ENCODE measurements at places on chromosomes 4 and X.

GRCh38 chr4:98617358-98618047 lies 40.9 kb downstream of the TSPAN5 start:
- DNase-seq: no peak

DNA sequence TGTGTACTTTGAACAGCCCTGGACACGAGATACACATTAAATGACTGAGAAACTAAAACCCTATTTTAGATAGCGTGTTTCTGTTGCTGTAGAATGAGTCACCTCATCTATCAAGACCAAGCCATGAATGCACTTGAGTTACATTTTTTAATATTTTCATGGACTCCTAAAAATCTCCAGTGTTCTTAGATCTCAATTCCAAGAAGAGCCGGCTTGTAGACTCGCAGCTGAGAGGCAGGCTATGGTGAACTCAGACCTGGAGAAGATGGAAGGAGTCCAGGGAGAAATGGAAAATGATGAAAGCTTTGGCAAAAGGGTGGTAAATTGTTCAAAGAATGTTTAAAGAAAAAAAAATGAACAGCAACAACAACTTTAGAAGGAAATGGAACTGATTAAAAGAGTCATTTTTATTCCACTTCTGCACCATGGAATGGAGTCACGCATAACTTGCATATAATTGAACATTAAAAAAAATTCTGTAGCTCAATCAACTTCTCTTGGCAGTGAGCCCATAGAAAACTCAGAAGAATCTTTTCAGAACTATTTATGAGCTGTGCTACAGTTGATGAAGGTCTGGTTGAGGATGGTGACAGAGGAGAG lies 129.8 kb downstream of the MXRA5 start:
- DNase-seq: no peak

GRCh38 chrX:78375894-78376293 lies 48.5 kb upstream of the CYSLTR1 start:
- DNase-seq: no peak

DNA sequence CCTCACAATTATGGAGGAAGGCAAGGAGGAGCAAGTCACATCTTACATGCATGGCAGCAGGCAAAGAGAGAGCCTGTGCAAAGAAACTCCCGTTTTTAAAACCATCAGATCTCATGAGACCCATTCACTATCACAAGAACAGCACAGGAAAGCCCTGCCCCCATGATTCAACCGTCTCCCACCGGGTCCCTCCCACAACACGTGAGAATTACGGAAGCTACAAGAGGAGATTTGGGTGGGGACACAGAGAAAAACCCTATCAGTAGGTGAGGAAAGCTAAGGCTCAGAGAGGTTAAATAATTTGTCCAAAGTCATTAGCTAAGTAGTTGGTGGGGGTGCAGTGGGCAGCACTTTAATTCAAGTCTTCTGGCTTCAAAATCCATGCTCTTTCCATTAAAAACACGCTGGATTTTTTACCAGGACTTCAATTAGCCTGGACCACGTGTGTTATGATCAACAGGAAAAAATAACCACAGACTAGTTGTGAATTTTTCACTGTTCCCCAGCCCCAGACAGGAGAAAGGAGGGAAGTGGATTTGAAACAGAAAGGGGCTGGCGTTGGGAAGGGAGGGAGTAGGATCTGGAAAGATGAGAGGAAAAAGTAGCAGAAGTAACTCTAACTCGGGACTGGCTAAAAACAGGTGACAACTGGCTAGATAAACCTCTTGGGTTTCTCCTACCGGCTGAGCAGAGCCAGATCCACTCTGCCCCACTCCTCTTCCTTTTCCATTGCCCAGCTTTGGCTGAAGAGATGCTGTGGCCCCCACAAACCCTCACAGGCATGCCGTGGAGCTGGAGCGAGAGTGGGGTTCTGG lies 986 bp downstream of the MTMR8 start:
- DNase-seq: no peak

DNA sequence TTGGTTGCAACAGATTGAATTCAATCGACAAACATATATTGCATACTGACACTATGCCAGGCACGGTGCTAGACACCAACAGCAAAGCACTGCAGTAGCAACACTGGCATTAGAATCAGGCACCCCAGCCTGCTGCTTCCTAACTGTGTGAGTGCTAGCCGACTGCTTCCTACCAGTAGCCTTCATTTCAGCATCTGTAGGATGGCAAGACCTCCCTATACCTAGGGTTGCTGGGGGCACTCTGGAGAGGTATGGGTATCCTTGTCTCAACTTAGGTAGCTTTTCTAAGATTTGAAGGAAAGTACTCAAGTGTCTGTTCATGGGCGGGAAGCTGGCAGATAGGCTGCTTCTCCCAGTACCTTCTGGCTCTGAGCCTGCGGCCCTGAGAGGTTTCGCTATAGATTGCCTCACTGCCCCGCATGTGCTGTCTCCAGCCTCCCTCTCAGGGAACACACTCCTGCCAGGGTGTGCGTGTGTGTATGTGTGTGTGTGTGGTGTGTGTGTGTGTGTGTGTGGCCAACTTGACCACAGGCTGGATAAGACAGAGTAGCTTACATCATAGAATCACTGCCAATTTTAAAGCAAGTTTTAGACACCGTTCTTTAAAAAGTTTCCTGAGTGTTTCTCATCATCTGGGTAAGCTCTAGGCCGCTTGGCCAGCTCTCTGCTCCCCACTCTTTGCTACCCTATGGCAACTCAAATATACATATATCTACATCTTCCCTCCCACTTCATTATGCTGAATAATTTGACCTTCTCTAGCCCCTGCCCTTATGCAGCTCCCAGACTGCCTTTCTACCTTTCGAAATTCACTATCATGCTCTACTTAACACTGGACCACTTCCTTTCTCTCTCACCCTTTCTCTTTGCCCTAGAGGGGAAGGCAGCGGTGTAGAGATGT lies 97.0 kb upstream of the PJA1 start:
- DNase-seq: no peak

DNA sequence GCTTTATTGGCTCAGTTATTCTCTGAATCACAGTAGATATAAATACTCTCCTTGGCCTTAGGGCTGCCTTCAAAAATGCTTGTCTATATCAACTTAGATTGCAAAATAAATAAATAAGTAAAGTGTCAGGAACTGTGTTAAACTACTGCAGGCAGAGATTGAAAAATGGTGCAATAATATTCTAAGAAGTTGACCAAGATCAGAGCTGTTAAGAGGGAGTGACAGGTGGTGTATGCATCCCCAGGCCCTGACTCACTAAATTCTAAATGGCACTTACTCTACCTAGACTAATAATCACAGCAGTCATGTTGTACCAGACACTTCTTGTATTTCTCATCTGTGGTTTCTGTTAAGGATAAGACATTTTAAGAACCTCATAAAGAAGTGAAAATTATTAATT lies 235.1 kb upstream of the SPOCK3 start:
- no peak for DNase-seq

DNA sequence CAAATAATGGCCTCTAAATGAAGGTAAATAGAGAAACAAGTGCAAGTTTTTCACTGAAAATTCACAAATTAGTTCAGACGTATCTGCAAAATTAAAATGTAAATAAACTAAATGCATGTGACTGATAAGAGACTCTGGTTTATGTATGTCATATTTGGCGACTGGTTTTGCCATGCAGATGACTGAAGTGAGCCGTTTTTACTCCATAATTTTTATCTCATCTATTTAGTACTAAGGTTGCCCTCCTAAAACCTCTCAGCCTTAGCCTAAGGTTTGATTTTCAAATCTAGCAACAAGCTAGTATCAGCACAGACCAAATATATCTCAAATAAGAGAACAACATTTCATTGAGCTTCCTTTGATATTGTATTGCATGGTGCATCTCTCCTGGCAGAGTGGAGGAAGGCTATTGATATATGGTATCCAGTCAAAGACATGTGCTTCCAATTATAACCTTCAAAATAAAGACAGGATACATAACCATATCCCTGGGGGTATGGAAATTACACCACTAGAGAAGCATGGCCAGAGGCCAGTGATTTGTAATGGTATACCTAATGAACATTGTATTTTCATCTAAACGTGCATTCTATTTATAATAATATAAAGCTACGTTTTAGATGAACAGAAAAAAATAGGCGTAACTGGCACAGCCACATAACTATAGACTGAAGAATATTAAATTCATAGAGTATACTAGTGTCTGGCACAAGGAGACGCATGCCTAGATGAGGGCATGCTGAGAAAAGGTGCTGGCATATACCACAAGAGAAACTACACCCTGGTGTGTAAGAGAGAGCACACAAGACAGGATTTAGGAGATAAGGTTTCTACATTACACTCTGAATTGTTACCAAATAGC lies 392.6 kb upstream of the INTU start:
- DNase-seq: no peak

GRCh38 chrX:120570011-120570600 lies 9.3 kb upstream of the CUL4B start:
- no peak for DNase-seq

- no peak for DNase-seq
Measured at GRCh38 chr4:176044589-176044951, 21.1 kb upstream of the WDR17 start.

- DNase-seq: no peak
Measured at GRCh38 chrX:49192722-49193328, 6.7 kb upstream of the PRICKLE3 start.

DNA sequence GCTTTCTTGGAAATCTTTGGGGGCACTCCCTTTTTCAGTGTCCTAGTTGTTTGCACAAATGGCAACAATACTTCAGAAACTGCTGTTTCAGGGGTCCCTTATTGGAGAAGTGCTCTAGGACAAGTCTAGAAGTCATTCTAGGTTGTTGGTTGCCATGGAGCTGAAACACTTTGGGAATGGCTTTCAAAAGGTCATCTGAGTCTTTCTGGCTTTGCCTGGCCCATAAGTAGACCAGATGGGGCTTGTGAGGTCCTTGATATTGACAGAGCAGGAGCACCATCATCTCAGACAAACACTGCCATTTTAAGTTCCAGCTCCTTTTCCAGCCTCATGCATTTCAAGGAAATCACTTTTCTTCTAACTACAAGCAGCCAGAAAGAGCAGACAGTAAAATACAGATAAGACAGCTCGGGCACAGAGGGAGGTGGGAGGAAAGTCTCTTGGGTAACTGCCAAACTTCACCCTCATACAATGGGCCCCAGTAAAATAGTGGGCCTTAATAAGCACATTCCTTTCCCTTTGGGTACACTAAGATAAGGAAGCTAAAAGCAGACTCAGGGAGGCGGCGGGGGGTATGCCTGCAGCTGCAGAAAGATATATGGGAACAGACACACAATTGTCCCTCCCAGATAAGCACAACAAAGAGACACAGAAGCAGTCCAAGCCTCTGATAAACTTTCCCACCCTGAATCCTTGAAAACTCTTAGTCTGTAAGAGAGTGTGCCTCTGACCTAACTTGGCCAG lies 8.5 kb upstream of the NXF3 start:
- DNase-seq: no peak

DNA sequence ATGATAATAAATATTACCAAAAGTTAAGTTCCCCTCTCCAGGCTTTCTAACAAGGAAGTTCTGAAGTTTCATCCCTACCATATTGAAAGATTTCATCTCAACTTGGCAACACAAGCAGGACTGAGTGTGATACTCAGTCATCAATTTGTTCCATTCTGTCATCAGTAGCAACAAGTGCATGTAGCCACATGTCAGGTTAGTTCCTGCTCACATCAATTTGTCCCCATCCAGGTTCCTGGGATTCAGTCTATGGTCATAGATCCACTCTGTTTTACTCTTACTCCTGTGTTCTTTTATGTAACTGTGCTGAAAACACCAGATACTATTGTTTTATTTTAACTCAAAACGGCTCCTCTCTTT lies 22.2 kb downstream of the SMPX start:
- DNase-seq: no peak

GRCh38 chrX:12977761-12978204 lies 2.9 kb downstream of the TMSB4X start:
- no peak for DNase-seq

GRCh38 chr4:48139691-48140090 lies 5.6 kb upstream of the TXK start:
- no peak for DNase-seq

GRCh38 chr4:101833480-101833879 lies 43.0 kb downstream of the BANK1 start:
- DNase-seq: no peak

- DNase-seq: no peak
Measured at GRCh38 chrX:123181233-123181914, 2.7 kb upstream of the GRIA3 start.

DNA sequence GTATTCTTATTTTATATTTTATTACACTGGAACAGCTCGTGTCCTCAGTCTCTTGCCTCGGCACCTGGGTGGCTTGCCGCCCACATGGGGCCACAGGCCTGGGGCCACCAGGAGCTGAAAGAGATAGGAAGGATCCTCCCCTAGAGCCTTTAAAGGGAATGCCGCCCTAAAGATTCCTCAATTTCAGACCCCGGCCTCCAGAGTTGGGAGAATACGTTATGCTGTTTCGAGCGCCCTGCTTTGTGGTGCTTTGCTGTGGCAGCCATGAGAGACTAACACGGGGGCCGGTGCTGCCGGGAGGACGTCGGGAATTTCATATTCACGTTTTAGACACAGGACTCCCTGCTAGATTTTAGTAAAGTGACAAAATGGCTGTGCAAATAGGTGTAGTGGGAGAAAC lies 33.2 kb downstream of the ACOX3 start:
- DNase-seq: no peak

GRCh38 chrX:19566359-19567222 lies 51.3 kb upstream of the MAP3K15 start:
- no peak for DNase-seq

DNA sequence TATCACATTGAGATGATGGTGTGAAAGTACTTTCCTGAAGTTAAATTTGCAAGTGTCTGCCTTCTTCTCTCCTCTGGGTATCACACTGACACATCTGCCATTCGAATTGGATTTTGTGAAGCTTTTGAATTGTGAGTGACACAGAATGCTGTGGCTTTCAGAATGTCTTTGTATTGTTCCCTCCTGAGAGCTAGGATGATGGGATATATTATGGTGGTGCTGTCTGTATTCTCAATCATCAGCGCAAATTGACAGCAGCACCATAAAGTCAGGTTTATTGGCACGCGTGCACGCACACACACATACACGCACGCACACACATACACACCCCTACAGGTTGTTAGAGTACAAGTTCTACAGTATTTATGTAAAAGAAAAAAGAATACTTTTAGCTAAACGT lies 143.3 kb downstream of the AWAT2 start:
- no peak for DNase-seq

GRCh38 chr4:648579-649292 lies 23.4 kb downstream of the PDE6B start:
- no peak for DNase-seq

Data from stimulated activated CD4-positive, alpha-beta T cell treated with anti-CD3 and anti-CD28 coated beads, TNF-alpha, amount 100 ng/mL, for 4 hours (primary cell).